SHP77 treated with DMSO at 0.1 percent for 48 hours (cell line): ENCODE measurements at places on chromosomes 16 and 17.

GRCh38 chr17:36994438-36994837, 45.7 kb downstream of the AATF start:
- no peak for DNase-seq

- no peak for DNase-seq
Measured at GRCh38 chr16:31423241-31423640, 4.9 kb downstream of the COX6A2 start.

- DNase-seq, result no peak
Measured at GRCh38 chr16:12354296-12354833, 377.8 kb downstream of the SNX29 start.

DNA sequence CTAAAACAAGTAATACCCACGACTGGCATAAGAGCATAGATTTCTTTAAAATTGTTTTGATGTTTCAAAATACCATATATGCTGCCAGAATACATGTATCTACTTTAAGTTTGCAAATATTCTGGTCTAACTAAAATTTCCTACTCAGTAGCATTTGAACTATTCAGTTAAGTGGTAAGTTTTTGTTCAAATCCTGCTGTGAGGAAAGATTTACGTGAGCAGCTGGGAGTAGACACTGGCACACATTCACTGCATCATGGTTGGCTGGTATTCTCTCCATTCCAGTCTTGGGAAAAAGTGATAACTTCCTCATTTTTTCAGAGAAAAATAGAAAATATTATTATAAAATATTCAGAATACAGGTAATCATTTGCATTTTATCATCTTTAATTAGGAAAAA, 133.6 kb downstream of the SKAP1 start:
- no peak for DNase-seq

DNA sequence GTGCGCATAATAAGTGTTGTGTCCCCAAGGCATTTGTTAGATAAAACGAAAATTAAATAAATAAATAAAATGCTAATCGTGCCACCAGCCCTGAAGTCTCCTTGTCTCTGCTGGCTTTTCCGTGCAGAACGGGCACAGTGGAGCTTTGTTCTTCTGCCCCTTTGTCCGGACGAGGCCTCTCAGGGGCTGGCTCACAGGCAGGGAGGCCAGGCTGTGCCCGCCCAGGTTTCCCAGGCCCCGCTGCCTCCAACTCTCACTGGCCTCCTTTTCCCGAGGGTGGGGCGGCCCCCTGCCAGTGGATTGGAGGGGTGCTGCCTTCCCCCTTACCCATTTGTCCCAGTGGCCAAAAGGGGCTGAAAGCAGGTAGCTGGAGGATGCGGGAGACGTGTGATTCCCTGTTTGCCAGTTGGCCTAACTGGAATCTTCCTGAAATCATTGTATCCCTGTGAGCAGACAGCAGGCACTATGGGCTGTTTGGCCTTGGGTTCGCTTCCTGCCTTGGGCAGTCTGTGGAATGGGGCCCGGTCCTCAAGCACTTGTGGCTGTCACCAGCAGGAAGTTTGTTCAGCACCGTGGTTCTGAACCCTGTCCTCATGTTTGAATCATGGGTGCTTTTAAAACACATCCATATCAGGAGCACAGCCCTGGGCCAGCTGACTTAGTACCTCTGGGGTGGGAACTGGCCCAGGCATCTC, 64.4 kb downstream of the KSR1 start:
- DNase-seq, result no peak

GRCh38 chr16:67651847-67652246, 6.9 kb downstream of the CARMIL2 start:
- DNase-seq, result no peak

DNA sequence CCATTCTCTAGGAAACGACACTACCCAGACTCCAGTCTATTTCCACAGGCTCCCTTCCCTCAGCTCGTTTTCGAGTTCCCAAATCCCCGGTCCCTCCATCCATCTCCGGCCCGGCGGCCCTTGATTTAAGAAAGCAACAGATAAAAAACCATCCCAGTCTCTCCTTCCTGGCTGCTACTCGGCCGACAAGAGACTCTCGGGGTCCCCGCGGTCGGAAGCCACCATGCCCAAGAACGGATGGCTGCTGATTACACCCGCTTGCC, 182 bp downstream of the RPL26 start:
- DNase-seq, result no peak

GRCh38 chr17:37233036-37233435, 142.7 kb upstream of the C17orf78 start:
- no peak for DNase-seq

DNA sequence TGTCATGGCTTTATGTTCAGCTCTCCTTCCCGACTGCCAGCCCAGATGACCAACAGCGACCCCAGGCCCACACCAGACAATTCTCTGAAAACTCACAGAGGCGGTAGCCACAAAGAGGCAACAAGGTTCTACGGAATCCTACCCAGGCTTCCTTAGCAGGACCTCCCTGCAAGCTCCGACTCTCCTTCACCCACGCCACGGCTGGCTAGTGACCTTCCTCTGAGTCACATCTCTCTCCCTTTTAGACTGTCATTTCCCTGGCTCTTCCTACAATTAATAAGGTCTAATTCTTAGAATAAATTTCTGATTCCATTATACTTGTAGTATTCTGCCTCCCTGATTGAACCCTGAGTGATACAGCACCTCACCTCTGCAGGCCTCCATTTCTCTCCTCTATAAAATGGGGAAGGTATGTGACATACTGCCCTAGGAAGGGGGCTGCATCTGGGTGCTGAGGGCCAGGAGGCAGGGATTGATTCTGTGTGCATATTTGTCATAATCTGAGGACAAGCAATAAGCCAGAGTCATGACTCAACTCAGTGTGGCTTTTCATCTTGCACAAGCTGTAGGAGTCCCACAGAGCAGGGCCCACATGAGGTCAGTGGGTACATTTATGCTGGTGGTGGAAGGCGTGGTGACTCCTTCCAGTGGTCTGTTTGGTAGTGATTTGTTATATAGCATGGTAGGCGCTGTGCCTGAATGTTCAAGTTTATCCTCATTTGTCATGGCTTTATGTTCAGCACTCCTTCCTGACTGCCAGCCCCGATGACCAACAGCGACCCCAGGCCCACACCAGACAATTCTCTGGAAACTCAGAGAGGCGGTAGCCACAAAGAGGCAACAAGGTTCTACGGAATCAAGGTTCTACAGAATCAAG, 46.2 kb downstream of the SMPD3 start:
- DNase-seq, result no peak

DNA sequence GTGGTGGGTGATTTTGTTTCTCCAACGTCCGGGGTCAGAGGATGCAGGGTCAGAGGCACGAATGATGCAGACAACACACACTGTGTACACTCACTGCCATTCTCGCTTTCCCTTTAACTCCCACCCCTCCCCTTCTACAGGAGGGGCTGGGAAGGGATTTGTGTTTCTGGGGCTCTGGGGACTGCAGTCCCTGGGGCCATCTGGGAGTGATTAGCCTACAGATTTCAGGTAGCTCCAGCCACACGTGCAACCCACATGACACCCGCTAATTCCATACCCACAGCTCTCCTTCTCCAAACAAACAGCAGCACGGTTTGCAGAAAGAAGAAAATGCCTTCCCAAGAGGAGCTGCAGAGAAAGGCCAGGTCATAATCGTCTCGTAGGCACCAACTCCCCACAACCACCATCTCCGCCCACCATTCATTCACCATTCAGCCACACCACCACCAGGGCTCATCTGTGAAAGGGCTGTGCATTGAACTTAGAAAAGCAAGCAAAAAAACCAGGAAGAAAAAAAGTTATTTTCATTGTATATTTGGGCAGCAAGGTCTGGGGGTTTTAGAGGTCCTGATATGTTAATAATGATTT, 9.4 kb upstream of the SOX9 start:
- DNase-seq, result no peak

GRCh38 chr16:59259074-59259949, 525.2 kb upstream of the GOT2 start:
- no peak for DNase-seq

- DNase-seq, result no peak
Measured at GRCh38 chr16:6633456-6633855, 699.2 kb upstream of the RBFOX1 start.

- no peak for DNase-seq
Measured at GRCh38 chr17:81043725-81044427, 8.9 kb downstream of the BAIAP2 start.

DNA sequence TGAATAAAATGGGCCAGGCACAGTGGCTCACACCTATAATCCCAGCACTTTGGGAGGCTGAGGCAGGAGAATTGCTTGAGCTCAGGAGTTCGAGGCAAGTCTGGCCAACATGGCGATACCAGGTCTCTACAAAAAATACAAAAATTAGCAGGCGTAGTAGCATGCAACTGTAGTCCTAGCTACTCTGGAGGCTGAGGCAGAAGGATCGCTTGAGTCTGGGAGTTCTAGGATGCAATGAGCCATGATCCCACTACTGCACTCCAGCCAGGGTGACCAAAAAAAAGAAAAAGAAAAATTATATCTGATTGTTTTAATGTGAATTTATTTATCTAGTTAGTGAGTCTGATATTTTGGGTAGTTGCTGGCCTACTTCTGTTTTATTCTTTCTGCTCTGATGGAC, 7.0 kb downstream of the IL34 start:
- DNase-seq, result no peak

- DNase-seq, result no peak
Measured at GRCh38 chr17:17181666-17182597, 24.2 kb downstream of the PLD6 start.

GRCh38 chr17:34720760-34721159, 141.4 kb downstream of the TMEM132E start:
- DNase-seq, result no peak

GRCh38 chr17:6587310-6587709, 31.0 kb upstream of the PITPNM3 start:
- no peak for DNase-seq

DNA sequence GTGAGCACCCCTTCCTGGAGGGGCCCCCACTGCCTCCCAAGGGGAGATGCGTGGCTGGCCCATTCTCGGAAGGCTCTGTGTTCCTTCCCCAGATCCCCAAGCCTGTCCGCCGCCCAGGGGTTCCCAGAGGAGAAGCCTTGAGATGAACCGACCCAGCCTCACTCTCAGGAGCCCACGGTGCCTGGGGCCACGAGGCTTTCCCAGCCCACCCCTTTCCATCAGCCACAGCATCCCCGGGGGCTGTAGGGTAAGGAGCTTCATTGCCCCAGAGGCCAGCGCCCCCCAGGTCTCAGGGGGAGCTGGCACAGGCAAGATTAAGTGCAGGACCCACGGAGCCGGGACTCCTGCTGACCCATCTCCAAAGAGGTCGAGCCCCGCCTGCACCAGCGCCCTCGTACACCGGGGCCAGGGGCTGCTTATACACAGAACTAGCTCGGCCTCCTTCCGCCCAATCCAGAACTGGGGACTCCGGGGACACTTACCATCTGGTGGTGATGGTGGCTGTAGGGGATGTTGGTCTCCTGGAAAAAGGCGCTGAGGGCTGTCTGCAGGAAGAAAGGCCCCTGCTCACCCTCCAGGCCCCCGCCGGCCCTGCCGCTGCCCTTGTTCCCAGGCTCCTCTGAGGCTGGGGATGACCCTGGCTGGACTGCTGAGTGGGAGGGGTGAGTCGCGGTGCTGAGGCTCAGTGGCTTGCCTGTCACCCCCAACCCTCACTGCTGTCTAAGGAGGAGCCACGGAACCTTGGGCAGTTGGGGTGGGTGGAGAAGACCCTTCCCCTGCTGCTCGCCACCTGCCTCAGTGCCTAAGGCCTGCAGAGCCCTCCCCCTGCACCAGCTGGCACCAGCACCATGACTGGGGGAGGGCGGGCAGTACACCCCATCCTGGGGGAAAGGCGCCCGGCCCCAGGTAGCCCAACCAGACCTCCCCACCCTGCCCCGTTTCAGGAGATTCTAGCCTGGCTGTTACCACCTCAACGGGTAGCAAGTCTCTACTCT, 4.4 kb downstream of the UBALD1 start:
- no peak for DNase-seq

DNA sequence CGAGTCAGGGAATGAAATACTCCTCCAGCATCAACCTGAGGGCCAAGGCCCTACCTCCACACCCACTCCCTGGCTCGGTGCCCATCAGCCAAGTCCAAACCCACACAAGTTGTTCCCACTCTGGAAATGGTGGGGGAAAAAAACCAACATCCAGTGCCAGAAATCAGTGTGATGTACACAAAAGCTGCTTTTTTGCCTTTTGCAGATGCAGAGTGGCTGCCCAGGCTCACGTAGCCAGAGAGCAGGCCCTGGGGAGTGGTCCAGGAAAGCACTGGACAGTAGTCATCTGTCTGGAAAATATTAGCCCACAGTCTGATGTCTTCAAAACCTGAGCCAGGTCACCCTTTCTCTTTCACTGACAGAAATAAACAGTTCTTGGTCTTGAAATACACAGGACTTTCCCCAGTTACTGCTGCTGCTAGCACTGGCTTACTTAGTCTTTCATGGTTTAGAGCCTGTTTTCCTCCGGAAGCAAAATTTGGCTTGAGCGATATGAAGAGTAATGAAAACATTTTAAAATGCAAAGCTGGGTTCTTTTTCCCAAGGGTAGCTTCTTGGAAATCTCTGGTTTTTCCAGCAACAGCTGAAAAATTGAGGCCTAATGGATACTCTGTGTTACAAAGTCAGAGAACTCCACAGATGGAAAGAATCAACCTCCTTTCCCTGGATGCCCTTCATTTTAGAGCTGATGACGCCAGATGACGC, 18.2 kb upstream of the NOS2 start:
- no peak for DNase-seq
